ENCODE measurements at places on chromosomes 2 and 18.

DNA sequence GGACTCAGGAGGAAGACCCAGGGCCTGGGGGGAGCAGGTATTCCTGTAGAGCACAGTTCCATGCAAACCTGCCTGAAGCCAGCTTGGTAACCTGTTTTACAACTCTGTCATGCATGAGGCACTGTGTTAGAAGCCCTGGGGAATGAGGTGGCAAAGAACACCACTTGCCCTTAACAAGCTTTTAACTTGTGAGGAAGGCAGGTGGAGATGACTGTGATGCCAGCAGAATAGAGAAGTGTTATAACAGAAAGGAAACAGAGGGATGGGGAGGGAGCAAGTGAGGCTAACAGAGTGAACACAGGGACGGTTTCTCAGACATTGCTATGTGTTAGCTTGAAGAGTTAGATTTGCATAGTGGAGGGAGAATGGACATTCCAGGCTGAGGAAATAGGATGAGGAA lies 11.5 kb upstream of the IL1A start:
- H3K4me1 ChIP-seq: peaks cover 2% of the 10 kb centered on the region
- H3K36me3 ChIP-seq: no peaks in the 10 kb centered on the region
- H3K27ac ChIP-seq: no peak overlapping the region
- DNase-seq: no peak

DNA sequence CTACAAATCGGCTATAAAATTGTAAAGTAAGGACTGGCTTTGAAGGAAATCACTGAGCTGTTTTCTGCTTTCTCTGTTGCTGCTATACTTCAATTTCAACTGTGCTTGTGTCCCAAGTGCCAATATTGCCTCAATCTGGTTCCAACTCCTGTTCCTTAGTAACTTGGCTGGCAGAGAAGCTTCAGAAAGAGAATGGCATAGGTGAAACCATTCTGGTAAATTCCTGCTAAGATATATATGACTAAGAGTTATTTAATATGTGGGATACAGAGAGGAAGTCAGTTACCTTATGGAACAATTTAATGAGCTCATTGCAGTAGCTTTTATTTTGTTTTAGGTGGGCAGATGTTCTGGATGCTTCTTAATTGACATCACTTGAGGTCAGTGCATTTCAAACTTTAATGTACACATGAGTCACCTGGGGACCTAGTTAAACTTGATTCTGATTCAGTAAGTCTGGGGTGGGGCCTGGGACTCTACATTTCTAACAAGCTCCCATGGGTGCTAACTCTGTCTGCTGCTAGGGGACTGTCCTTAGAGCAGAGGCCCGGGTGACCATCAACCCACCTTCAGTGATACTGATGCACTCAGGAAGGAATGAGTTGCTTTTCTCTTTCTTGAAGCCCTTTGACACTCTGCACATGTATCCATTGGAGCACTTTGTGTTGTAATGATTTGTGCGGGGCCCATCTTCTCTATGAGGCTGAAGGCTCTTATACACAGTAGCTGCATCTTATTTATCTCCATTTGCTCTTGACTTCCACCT lies 47.6 kb downstream of the LIPG start:
- H3K27ac ChIP-seq: no peak overlapping the region
- no peaks in the 10 kb centered on the region for H3K27me3 ChIP-seq
- H3K4me3 ChIP-seq: no peak overlapping the region
- no peaks in the 10 kb centered on the region for H3K4me1 ChIP-seq
- H3K36me3 ChIP-seq: peaks cover 4% of the 10 kb centered on the region

- H3K36me3 ChIP-seq: peaks cover under 1% of the 10 kb centered on the region
- no peak overlapping the region for H3K4me3 ChIP-seq
- H3K27ac ChIP-seq: no peak overlapping the region
- H3K27me3 ChIP-seq: no peaks in the 10 kb centered on the region
Measured at GRCh38 chr2:215428060-215428910, 7.6 kb downstream of the FN1 start.

GRCh38 chr2:99940963-99941362 lies 201.4 kb downstream of the AFF3 start:
- H3K4me3 ChIP-seq: no peak overlapping the region
- peaks cover 23% of the 10 kb centered on the region for H3K4me1 ChIP-seq
- H3K27me3 ChIP-seq: no peaks in the 10 kb centered on the region

Data from liver (tissue), 10 donors.